Inflammatory macrophage treated with lipopolysaccharide for 4 hours (primary cell): ENCODE measurements at places on chromosomes 1 and 21.

- no peak for DNase-seq
Observed at GRCh38 chr1:178096421-178096820, 2.5 kb downstream of the RASAL2 start.

DNA sequence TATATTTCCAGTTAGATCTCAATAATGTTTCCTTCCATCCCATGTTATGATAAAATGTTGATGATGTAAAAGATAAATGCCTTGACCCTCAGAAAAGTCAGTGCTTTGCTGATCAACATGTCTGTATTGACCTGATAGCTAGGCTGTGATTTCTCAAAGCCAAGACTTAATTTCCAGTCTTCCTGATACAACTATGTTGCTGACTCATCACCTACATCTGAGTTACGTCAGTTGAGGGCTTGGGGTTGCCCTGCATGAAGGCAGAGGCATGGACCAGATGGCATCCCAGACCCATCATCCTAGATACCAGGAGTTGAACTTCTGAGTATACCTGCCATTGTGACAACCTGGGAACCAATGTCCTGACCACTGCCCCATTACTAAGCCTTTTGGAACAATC, 4.8 kb downstream of the LCE1D start:
- no peak for DNase-seq

DNA sequence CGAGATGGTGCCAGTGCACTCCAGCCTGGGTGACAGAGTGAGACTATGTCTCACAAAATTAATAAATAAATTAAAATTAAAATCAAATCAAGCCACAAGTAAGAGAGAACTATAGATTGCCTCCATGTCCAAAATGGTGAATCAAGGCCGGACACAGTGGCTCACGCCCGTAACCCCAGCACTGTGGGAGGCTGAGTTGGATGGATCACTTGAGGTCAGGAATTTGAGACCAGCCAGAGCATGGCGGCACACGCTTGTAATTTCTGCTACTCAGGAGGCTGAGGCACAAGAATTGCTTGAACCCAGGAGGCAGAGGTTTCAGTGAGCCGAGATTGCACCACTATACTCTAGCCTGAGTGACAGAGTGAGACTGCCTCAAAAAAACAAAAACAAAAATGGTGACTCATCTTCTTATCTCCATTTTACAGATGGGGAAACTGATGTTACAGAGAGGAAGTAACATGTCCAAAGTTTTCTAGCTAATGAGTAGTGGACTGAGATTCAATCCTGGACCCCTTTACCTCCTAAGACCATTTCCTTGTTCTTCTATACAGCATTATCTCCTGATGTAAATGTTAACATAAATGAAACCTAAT, 99.0 kb upstream of the HNRNPU start:
- DNase-seq = peak; percentile 51

DNA sequence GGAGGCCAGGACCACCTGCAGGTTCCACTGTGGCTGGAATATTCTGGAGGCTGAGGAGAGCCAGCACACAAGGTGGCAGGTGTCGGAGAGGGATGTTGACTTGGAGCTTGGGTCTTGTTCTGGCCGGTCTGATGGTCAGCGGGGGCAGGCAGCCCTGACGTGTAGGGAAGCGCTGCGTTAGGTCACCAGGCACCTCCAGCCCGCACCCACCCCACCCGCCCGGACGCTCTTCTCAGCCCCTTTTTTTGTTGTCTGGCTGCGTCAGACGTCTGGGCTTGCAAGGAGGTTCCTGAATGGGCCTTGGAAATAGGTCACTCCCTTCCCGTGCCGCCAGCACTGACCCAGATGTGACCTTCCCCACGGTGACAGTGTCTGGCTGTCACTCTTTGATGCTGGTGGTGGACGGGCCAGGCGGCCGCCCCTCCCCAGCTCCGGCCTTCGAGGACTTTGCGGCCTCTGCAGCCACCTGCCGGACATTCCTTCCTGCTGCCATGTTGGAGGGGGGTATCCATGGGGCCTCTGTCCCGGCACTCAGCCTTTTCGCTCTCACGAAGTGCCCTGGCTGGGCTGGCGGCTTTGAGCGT, 30.1 kb downstream of the SPSB1 start:
- DNase-seq = no peak

GRCh38 chr1:240658312-240658960, 46.5 kb upstream of the GREM2 start:
- DNase-seq = no peak

GRCh38 chr1:13407811-13408210, 2.4 kb upstream of the PRAMEF20 start:
- DNase-seq = no peak

DNA sequence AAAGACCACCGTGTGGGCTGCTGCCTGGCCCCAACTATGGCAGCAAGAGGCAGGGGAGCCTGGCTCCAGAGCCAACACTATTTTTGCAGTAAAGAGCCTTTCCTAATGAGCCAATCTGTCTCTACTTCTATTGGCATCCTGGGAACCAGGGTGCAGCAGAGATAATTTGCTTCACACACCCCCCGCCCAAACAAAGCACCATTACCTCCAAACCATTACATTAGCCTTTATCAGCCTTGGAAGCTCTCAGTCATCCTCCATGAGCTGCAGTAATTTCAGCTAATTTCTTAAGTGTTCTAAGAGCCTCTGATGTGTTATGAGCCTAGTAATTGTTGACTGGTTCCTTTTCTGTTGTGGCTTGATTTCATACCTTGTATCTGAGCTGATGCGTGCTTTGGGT, 21.6 kb downstream of the ARMH1 start:
- no peak for DNase-seq

DNA sequence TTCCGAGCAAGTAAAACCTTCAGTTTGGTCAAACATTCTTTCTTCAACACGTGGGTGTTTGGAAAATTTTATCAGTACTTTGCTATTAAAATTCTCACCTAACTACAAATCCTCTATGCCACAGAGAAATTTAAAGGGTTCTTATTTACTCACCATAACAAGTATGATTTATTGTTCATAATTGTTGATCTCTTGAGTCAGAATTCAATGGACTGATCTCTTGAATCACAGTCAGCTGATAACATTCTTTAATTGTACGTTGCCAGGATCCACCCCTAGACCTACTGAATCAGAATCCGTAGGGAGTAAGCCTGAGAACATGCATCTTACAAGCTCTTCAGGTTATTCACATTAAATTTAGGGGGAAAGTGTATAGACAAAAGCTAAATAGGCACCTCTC, 51.2 kb downstream of the DIPK1A start:
- no peak for DNase-seq

GRCh38 chr1:23168445-23169194, at the start of gene LUZP1:
TSS of gene LUZP1 (minus strand) at chr1:23168856.
- DNase-seq = peak; percentile 86

DNA sequence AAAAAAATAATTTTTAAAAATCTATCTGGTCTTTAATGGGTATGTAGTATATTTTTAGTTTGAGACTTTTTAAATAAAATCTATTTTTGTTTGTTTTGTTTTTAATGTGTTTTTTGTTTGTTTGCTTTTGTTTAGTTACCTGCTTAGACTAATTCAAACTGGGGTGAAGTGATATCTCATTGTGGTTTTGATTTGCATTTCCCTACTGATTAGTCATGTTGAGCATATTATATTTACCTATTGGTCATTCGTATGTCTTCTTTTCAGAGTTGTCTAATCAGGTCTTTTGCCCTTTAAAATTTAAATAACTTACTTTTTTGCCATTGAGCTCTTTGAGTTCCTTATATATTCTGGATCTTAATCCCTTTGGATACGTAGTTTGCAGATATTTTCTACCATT, 20.3 kb downstream of the CD1B start:
- no peak for DNase-seq

DNA sequence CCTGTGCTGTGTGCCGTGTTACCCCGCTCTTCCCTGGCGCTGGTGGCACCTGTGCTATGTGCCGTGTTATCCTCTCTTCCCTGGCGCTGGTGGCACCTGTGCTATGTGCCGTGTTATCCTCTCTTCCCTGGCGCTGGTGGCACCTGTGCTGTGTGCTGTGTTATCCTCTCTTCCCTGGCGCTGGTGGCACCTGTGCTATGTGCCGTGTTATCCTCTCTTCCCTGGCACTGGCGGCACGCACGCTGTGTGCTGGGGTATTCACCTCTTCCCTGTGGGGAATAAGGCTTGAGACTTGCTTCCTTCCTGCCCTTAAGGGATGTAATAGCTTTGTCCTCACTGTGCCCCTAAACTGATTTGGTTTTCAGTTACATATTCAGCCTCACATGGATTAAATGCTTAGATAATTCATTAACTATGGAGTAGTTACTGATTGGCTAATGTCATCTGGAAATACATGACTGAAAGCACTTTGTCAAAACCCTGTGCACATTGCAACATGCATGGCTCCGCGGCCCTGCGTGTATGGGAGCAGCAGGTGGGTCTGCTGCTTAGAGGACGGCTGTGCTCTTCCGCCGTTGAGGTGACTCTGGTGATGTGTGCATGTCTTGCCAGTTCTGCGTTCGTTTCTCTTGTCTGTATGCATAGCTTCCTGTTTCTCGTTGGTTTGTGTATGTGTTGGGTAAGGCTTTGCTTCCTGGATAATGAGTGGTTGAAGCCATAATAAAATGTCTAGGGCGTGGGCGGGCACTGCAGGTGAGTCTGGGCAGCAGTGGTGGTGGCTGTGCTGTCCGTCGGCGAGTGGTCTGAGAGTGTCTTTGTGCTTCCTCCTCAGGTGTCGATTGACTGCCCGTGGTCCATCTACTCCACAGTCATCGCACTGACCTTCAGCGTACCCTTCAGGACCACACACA, 17.9 kb upstream of the PWP2 start:
- peak; percentile 19 for DNase-seq

- DNase-seq = peak; percentile 86
Observed at GRCh38 chr1:30830537-30830936, 73.0 kb upstream of the LAPTM5 start.

GRCh38 chr1:118159569-118159968, 25.5 kb downstream of the SPAG17 start:
- DNase-seq = no peak

DNA sequence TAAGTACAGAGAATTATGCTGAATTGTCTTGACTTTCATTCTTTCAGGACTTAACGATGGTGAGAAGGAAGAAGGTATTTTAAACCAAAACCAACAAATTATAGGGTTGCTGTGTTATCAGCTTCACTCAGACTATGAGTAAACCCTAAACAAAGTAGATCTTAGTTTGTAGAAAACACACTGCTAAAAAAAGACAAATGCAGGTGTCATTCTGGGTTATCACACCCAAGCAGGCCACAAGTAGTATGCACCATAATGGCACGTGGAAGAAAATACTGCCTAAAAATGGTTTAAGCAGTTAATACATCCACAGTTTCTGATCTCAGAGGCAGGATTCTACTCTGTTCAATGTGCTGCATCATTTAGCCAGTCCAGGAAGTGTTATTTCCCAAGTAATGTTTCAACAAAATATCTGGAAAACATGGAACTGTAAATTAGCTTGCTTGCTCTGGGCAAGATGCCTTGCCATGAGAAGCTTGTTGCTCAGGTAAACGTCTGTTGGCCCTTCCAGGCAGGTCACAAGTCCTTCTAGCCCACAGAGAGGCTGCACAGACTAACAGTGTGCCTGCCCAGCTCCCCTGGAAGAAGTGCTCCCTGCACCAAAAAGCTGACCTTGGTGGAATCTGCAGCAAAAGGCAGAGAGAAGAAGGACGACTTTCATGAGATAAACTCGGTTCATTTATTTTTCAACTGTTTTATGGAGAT, 4.1 kb downstream of the DIPK1A start:
- no peak for DNase-seq

GRCh38 chr1:156407344-156407743, 38.3 kb downstream of the RHBG start:
- DNase-seq = peak; percentile 17

- DNase-seq = no peak
Observed at GRCh38 chr1:226438007-226438406, 30.1 kb upstream of the PARP1 start.

DNA sequence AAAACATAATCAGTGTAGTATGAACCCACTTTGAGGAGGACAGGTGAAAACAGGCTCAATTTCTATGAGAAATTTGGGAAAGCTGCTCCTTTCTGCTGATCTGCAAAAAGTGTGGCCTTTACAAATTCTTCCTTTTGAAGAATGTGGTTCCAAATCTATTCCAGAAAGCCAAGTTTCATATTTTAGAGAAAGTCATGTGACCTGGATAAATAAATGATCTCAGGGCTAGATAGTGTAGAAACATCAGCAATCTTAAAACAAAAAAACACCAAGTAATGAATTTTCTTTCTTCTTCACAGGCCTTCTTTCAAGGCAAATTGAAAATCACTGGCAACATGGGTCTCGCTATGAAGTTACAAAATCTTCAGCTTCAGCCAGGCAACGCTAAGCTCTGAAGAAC, 11.7 kb upstream of the PODN start:
- no peak for DNase-seq

DNA sequence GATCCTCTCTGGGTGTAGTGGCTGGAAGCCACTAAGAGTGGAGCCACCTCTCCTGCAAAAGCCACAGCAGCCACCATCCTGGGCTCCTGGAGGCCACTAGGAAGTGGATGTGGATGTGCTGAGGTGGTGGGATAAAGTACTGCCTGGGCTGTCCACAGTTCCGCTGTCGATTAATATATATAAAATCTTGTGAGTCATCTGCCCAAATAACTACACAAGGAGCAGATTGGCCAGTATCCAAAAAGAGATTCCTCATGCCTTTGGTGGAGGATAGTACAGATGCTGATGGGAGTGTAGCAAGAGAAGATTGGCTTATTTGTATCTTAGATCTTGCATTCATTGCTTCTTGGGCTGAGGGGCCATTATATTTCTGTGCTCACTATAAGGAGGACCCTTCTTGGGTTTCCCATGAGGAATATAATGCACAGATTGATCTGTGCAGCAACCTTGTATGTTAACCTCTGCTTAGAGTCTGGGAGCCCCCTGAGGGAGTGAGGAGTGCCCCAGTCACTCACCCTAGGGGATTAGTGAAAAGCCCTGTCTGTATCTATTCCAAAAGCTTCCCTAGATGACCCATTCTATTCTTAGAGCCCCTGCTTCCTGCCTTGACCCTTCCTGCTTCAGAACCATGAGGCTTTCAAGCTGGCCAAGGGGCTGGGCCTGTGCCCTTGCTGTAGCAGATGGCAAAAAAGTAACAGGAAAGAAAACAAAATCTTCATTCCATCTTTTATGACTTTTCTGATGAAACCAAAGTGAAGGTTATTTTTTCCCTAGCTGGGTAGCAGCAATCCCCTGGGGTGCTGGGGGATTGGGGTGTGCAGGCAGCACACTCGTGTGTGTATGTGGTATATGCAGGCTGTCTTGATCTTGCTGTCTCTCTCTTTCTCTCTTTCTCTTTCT, 31.7 kb downstream of the RCSD1 start:
- no peak for DNase-seq

DNA sequence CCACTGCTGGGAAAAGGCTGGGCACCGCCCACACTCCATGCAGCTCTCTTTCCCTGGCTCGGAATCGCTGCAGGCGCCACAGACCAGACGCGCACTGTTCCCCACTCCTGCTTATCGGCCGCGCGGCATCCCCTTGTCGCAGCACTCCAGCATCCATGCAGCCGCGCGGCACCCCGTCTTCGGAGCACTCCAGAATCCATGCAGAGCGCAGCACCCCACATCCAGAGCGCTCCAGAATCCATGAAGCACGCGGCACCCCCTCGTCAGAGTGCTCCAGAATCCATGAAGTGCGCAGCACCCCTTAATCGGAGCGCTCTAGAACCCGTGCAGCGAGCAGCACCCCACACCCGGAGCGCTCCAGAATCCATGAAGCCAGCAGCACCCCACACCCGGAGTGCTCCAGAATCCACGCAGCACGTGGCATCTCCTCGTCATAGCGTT, 9.5 kb downstream of the TFF3 start:
- no peak for DNase-seq

- no peak for DNase-seq
Observed at GRCh38 chr1:54421101-54421504, 14.9 kb upstream of the SSBP3 start.

- peak; percentile 85 for DNase-seq
Observed at GRCh38 chr1:234699795-234700665, 90.1 kb upstream of the IRF2BP2 start.
